ENCODE measurements at places on chromosomes 2 and 18.

DNA sequence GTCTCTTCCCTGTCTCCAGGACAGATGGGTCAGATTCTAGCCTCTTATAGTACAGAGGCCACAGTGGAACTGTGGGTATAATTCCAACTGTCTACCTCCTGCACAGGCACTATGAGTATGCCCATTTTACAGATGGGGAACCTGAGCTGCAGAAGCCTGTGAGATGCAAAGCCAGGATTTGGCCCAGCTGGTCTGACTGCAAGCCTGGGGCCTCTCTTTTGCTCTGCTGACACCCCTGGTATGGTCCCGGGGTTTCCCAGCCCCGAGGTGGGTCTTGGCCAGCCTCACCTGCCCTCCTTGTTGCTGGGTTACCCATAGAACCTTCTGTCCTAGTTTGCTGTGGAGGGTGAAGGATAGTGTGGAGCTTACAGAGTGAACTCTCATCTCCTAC is 9.8 kb downstream of the HS6ST1 start:
- DNase-seq, result no peak

DNA sequence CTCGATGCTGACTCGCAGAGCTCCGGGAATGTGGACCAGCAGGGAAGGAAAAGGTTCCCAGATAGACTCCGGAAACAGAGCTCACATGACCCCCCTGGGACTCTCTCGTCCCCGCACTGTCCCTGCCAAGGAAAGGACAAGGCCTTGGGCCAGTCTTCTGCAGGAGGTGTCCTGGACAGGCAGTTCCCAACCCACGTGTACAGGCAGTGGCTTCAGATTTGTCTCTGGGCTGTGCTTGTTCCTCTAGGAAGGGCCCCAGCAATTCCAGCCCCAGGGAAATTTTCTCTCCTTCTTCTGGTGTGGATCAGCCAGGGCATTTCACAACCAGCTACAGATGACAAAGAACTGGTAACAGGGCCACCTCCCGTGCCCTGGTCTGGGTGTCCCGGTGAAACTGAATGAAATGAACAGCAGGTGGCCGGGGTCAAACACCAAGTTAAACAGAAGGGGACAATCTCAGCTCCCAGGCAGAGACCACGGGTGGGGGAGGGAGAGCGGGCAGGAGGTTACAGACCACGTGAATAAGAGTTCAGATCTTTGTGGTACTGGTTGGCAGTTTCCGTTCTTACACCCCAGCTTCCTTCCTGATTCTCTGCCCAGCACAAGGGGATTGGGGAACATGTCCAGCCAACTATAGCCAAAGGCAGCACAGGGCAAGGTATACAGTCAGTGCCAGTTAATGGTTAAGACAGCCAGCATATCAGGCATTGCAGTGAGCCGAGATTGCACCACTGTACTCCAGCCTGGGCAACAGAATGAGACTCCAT is 52.2 kb upstream of the CAB39 start:
- DNase-seq, result no peak

GRCh38 chr2:1246239-1246638 is 167.0 kb upstream of the TPO start:
- DNase-seq, result no peak

DNA sequence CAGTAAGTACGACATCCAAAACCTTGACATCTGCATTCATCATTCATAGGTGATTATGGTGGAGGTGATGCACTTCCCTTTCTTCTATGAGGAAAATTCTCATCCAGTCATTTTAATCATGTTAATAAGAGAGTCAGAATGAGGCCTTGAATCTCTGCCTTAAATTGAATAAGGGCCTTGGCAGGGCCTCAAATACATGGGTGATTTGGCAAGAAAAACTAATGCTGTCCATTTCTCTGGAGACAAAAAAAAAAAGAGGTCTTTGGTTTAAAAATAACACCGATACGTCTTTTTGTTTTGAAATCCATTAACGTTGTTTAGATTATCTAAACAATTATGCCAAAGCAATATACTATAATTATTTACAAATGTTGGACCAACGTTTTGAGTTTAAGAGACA is 8.1 kb downstream of the COLEC12 start:
- no peak for DNase-seq

DNA sequence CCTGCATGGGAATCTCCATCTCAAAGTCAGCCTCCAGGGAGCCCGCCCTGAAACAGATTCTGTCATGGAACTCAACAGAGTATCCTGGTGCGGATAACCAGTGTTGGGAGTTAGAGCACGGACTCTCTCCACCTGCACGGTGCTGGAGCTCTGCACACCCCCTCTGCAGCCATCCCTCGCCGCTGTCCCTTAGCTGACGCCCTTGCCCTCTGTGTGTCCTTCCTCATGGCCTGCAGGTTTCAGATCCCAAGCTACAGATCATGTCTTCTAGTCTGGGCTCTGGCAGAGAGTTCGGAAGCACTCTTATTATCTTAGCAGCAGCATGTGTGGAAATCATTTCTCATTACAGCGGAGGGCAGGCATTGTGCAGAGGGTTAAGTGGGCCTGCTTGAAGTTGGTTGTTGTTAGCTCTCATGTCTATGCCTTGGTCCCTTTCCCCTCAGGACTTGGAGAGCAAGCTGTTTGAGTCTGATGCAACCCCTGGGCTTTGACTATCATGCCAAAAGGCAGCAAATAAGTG is 26.0 kb downstream of the TMEM127 start:
- no peak for DNase-seq

DNA sequence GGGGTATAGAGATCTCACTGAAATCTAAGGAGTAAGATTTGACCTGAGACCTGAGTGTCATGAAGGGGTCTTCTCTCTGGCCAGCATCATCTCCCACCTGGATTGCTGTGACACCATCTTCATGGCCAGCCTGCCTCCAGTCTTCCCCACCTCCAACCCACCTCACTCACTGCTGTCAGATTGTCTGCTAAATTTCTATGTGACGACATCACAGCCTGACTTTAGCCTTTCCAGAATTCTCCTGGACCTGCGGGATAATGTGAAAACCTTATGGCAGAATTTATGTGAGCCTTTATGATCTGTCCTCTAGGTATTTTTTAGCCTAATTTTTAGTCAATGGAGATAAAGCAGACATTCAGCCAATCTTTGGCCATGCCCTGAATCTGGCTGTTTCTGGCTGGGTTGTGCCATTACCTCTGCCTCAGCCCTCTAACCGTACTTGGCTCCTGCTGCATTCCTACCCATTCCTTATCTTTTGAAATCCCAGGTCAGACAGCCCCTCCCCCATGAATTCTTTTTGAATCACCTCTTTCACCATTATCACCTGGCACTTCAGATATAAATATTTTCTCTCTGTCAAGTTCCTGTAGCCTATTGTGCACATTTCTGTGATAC is 66.4 kb upstream of the MMADHC start:
- no peak for DNase-seq

DNA sequence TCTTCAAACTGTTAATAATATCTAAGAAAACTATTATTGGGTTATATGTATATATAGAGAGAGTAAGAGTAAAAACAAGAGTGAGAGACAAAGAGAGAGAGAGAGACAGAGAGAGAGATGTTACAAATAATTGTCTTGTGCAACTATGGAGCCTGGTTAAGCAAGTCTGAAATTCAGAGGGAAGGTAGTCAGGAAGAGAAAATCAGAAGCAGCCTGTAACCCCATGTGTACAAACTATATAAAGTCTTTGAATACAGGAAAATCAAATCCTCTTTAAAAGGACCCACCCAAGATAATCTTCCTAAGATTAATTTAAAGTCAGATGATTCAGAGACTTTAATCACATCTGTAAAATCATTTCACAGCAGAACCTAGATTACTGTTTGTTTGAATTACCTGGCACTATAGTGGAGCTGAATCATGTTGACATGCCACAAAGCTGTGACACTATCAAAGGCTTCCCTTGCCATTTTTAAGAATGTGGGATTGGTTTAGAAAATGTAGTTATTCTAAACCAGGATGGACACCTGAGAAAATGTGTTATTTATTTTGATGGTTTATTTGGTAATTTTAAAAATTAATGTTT is 301.7 kb upstream of the FSIP2 start:
- no peak for DNase-seq

DNA sequence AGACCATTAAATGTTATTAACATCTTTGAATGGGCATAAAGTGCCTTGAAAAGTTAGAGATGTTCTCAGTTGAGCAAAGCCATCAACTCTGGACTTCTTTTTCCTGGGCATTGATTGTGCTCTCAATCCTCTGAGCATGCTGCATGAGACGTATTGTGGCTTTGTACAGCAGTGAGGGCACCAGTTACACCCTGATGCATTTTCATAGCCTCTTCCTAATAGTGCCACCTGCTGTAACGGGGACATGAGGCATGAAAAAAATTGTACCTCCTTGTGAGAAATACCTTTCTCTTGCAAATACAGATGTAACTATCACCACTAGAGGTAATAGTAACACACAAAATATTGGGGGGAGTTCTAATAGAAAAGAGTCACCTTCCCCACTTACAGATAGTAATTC is 697.5 kb downstream of the TMEM182 start:
- no peak for DNase-seq

DNA sequence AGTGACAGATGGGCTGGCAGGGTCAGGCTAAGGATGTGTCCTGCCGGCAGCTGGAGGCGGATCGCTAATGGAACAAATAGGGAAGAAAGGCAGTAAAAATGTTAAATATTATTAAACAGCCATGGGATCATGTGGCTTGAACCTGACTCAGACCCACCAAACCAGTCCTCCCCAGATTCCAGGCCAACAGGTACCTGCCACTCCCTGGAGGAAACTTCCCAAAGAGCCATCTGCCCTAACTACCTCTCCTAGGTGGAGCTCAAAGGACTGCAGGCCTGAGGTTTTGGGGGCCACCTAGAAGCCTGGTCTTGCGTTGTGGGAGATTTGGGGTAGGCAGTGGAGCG is 34.3 kb downstream of the CIB4 start:
- DNase-seq, result no peak

- no peak for DNase-seq
Measured at GRCh38 chr2:61632276-61633169, 94.4 kb upstream of the XPO1 start.

DNA sequence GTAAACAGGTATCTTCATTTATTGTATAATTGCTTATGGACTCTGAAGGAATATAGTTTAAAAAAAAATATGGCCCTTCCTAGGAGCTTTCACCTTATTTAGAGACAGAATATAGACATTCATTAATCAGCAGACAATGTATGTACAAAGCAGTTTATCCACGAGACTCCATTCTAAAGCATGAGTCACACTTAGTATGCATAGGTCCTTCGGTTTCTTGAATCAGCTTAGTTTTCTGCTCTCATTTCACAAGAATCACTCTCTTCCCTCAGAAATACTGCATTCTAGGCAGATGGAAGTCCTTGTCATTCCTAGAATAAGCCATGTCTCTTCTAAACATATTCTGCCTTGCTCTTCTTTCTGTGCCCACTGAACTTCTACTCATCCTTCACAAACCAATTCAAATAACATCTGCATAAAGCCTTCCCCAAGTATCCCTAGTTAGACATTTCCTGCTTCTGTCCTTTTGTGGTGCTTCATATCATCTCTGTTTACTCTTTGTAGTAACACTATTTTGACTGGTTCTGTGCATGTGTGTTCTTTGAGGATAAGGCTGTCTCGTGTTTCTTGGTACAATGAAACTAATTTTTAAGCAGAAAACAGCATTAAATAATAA is 84.5 kb downstream of the PTRHD1 start:
- DNase-seq, result no peak

- DNase-seq, result no peak
Measured at GRCh38 chr2:225766431-225766830, 366.9 kb downstream of the NYAP2 start.

DNA sequence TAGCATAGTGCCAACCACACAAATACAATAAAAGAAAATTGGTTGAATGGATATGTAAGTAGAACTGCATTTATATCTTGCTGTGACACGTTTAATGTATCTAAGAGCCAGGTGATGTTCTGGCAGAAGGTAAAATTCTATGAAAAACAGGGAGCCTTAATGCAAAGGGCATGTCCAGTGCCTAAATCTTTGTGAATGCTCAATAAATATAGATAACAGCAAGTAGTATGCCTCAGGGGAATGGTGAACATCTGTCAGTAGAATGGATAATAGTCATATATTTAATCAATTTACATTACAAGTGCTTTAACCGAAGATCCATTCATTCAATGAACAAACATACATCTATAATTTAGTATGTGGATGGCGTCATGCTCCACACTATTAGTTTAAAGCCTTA is 43.7 kb upstream of the NYAP2 start:
- DNase-seq, result no peak

GRCh38 chr2:10826625-10827024 is 14.0 kb upstream of the PDIA6 start:
- no peak for DNase-seq

DNA sequence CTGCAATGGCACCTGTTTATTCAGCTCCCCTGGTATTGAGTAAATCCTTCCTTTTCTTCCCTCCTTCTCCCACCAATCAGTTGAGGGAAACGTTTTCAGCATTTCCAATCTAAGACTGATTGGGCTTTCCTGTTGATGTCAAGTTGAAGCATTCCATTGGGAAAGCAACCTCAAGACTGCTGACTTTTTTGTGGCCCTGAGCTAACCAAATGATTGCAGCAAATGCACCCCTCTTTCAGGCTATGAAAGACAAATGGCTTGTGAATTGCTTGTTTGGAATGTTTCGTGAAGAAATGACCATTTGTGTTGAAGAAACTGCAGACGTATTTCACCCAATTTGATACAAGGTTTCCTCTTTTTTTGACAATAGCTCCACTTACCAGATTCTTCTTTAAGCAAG is 303.5 kb downstream of the EPHA4 start:
- DNase-seq, result no peak

- DNase-seq, result no peak
Measured at GRCh38 chr2:48558456-48558855, 28.5 kb downstream of the STON1 start.

DNA sequence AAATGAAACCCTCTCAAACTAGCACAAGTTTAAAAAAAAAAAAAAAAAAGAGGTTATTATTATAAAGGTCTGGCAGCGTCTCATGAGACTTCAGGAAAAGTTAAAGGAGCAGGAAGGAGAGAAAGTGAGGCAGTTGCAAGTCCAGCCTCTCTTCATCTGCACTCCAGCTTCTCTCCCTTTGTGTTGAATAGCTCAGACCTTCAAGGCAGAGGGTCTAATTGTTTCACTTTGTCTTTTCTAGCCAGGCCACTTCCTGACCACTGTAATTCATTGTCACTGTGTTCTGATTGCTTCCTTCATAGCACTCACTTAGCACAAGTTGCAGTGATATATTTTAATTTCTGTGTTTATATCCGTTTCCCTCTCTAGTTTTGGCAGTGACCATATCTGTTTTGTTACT is 99.9 kb downstream of the SPATS2L start:
- no peak for DNase-seq

DNA sequence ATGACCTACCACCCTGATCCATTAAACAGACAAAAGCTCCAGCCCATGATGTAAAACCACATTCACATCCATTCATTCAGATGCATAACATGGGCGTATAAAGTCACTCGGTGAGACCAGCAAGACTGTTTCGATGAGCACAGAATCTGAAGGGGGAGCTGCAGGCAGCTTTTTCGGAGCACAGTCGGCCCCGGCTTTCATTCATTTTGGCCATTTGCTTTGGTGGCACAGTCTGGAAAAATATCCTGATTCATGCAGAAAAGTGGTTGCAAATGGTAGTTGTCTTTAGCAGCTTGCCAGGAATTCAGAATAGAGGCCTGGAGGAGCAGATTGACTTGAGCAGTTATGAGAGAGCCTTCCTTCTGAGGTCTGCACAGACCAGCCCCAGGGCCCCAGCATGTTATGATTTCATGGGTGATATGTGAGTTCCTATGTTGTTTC is 11.2 kb downstream of the ARID5A start:
- DNase-seq, result no peak

GRCh38 chr2:161269111-161269510 is 39.1 kb upstream of the PSMD14 start:
- DNase-seq, result no peak

- DNase-seq, result no peak
Measured at GRCh38 chr18:20988726-20989125, 122.9 kb downstream of the ROCK1 start.

- DNase-seq, result no peak
Measured at GRCh38 chr18:23752796-23753195, 63.5 kb downstream of the LAMA3 start.
